ENCODE measurements at places on chromosomes 3 and 15.

- no peak for DNase-seq
These were observed 612.2 kb downstream of the RBMS3 start for GRCh38 chr3:29892976-29893554.

GRCh38 chr15:70045045-70045444 is 52.7 kb downstream of the TLE3 start:
- no peak for DNase-seq

GRCh38 chr15:53716909-53717876 is 42.3 kb downstream of the WDR72 start:
- DNase-seq = no peak

- DNase-seq = no peak
These were observed 6.1 kb downstream of the RASGRF1 start for GRCh38 chr15:79084308-79084968.

GRCh38 chr3:123653221-123653682 is 68.4 kb upstream of the HACD2 start:
- DNase-seq = peak; percentile 92

DNA sequence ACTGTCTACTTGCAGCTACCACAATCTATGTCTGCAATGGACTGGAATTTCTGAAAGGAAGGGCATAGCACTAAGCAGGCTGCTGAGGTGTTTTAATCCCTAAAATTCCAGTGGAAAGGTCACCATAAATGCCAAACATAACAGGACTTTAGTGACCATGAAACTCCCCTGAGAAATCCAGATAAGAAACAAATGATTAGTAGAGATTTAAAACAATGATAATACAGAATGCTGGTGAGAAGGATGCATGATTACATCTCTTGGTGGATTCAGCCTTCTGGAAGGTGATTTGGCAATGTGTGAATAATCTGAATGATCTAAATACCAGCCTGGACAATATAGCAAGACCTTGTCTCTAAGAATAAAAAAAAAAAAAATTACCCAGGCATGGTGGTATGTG is 475.0 kb upstream of the CBLB start:
- no peak for DNase-seq

GRCh38 chr3:175146258-175146657 is 287.1 kb downstream of the NAALADL2 start:
- peak; percentile 9 for DNase-seq

DNA sequence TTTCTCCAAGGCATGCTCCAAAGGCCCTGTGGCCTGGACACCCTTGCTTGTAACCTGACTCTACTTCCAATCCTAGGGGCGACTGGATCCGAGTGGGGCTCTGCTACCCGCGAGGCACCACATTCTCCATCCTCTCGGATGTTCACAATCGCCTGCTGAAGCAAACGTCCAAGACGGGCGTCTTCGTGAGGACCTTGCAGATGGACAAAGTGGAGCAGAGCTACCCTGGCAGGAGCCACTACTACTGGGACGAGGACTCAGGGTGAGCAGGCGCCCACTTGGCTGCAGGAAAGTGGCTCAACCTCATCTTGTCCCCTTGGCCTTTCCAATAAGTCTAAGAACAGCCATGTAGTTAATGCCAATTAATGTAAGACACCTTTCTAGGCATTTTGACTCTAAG is 51.9 kb downstream of the MESD start:
- DNase-seq = no peak

Data from GM03348 (cell line).